ENCODE measurements at places on chromosomes 5 and 9.
A peak's percentile ranks its signal among the peaks of the same experiment; 100 is the strongest.

DNA sequence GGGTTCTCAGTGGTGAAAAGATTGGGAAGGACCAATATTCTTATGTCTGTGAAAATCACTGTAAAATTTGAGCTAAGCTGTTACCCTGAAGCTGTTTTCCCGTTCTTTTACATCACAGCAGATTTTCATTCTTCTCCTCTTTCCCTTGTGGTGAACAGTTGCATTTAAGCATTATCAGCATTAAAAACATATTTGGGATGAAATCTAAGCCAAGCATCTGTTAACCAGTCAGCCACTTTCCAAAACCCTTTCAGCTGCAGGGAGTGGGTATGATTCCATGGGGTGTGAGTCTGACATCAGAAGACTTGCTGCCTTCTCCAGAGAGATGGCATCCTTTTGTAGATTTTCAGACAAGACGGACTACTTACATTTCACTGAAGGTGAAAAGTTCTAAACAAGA is 97.2 kb downstream of the TRIO start:
- no peak for DNase-seq

GRCh38 chr9:1034271-1034670 is 15.9 kb upstream of the DMRT2 start:
- DNase-seq: no peak

DNA sequence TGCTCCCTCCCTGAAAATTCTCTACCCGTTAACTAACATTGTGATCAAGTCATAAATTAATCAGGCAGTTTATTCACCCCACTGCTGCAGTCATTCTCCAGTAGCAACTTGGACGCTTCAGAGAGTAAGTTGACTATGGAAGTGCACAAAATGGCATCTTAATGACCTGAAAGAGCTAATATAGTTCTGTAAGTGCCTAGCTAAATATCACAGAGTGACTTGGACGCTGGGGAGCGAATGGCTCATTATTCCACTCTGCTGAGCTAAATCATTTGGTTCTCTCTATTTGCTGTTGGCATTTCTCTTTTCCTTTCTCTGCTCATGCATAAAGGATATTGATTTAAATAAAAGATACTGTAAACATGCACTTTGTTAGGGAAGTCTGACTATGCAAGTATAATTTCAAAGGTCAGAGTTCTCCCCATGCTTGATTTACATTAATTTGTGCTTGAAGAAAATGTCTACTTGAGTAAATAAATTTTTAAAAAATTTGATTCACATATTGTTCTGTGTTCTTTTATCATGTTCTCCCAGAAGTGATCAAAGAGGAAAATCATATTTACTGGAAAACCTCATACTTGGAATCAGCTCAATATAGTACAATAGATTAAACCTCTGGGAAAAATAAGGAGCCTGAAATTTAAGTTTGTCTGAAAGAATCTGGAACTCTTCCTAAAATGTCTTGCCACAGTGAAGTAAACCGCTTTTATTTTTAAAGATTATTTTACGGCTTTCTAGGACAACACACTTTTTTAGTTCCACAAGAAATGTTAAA is 169.5 kb upstream of the HAPLN1 start:
- DNase-seq: no peak

- no peak for DNase-seq
These were observed 141.4 kb upstream of the PANK3 start for GRCh38 chr5:168720575-168720974.

- DNase-seq: no peak
These were observed 56.7 kb downstream of the SAXO1 start for GRCh38 chr9:18976221-18976708.

DNA sequence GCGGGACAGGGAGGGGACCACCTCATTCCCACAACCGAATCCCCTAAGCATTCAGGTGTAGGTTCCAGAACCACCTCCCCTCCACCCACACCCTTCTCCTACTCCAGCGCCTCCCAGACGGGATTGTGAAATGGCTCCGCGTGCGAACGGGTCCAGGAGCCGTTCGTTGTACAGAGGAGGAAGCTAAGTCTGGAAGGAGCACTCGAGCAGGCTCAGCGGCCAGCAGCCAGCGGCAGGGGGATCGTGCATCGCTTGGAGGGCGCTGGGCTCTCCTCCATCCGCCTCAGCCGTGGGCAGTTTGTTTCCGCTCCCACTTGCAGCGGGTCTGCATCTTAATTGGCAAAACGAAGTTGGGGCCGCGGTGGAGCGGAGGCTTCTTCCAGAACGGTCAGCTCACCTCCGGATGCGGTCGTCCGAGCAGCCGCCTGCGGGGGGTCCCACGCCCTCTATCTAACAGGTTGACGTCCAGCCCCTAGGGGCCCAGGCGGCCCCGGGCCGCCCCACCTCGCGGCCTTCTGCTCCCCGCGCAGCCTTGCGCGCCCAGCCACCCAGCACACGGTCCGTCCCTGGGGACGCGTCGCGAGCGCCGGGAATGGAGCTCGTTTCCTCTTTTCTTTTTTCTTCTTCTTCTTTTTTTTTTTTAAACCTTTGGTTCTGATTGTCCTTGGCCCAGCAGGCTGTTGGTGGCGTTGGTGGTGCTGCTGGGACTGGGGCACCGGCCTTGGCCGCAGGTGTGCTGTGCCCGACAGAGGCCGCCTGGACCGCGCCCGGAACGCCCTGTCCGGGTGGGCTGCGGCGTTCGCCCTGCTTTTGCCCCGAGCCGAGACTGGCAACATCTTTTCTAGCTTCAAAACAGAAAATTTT is 3.9 kb upstream of the BARX1 start:
- no peak for DNase-seq

DNA sequence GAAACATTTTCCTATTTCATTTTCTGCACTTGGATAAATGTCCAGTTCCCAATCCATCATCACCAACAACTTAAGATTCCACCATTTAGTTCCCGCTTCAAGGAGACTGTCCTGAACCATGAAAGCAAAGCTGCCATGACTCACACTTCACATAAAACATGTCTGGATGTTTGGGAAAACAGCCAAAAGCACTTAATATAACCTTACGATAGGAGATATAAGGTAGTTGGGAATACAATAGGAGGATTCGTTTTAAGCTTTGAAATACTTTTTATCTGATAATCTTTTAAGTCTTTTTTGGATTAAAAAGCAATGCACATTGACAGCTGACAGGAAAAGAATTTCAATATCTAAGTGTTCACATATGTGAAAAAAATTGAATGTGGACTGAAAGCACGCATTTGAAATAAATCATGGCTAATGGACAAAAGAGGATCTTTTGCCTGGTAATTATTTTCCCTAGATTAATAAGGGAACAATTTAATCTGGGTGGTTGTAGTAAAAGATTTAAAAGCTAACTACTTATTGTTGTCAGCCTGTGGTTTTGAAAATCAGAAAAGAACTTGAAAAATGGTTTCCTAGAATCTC is 17.3 kb upstream of the TGFBI start:
- no peak for DNase-seq

GRCh38 chr5:154092356-154093141 is 53.8 kb downstream of the MFAP3 start:
- DNase-seq: no peak

GRCh38 chr5:61330341-61330844 is 1.7 kb upstream of the ZSWIM6 start:
- peak; percentile 18 for DNase-seq

GRCh38 chr9:89387197-89387849 is 69.0 kb downstream of the SECISBP2 start:
- no peak for DNase-seq

GRCh38 chr5:56525113-56525512 is 290.2 kb upstream of the MAP3K1 start:
- DNase-seq: no peak

DNA sequence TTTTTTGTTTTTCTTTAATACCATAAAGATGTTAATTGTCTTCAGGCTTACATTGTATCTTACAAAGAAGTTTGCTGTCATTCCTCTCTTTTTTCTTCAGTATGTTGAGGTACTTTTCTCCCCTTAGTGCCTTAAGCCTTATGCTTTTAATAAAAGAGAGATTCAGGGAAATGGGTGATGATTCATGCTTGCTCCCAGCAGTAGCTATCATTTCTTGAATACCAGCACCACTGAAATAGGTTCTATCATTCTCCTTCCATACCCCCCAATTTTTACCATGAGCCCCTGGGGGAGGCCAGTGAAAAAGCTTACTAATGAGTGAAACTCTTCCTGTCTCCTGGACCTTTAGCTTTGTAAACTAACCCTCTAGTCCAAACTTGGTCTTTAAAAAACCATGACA is 165.0 kb downstream of the FBXL7 start:
- no peak for DNase-seq

- DNase-seq: no peak
These were observed 116.8 kb upstream of the CNTLN start for GRCh38 chr9:17017931-17018491.

DNA sequence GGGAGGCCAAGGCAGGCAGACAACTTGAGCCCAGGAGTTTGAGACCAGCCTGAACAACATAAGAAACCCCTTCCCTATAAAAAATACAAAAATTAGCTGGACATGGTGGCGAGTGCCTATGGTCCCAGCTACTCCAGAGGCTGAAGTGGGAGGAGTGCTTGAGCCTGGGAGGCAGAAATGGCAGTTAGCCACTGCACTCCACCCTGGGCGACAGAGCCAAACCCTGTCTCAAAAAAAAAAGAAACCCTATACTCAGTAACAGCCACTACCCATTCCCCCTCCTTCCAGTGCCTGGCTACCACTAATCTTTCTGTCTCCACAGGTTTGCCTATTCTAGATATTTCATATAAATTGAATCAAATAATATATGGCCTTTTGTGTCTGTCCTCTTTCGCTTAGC is 14.3 kb upstream of the SIL1 start:
- DNase-seq: no peak

DNA sequence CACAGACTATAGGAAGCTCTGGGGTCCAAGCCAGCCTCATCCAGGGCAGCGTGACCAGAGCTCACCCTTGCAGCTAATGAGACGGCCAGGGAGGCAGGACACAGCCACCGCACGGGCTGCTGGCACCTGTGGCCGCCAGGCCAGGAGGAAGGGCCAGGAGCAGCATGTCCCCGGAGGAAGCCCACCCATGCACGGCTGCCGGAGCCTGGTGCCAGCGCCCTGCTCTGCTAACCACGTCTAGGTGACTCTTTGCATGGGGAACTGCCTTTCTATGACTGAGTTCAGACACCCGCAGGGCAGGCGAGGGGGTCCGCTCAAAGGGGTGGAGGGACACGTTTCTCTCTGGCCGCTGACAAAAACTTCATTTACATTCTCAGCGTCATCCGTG is 68.5 kb upstream of the SARDH start:
- no peak for DNase-seq

DNA sequence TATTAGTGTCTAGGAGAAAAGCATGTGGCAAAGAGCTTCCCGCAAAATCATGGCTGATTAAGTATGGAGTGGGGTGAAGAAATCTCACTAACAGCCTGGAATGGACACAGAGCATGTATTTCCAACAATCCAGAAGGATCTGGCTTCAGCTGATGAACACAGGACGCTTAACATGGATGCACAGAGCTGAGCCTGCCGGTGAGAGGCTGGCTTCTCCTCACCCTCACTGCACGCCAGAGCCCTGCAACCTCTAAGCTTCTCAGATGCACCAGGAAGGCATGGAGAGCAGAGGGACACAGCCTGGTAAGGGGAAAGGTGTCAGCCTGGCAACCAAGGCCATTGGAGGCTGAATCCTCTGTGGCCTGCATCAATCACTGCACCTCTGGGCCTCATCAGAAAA is 298.5 kb downstream of the TRIM32 start:
- DNase-seq: no peak

GRCh38 chr5:146450002-146450401 is 2.9 kb downstream of the TCERG1 start:
- DNase-seq: no peak

DNA sequence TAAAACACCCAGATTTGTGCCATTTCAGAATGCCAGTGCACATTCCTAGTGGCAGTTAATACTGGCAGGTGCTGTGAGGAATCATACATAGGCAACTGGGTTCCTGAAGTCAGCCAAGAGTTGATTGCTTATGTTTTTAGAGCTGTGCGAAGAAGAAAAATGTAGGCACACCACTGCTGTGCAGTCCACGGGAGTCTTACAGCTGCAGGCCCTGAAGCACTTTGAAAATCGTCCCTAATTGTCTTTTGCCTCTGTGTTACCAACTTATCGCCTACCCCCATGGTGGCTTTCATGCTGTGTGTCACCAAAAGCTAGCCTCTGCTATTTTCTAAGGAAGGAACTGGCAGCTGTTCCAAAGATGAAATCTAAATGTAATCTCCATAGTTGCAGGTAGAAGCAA is 263.9 kb downstream of the ARRDC3 start:
- no peak for DNase-seq

GRCh38 chr9:133582501-133583045 is 26.6 kb downstream of the FAM163B start:
- DNase-seq: no peak

DNA sequence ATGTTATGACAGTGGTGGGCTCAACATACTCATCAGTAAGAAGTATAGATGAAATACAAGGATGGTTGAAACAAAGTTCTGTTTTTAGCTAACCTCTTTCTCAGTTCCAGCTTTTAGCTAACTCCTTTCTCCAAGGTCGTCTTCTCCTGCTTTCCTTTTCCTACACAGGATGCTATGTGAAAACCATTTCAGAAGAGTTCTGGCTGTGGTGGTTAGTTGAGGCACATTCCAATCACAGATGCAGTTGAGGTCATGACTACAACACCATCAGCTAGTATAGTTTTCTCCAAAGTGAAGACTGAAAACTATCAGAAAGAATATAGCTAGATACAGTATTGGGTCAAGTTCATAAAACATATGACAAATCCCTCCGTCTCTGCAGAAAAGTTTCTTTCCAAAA is 477.7 kb upstream of the C9orf72 start:
- DNase-seq: no peak

DNA sequence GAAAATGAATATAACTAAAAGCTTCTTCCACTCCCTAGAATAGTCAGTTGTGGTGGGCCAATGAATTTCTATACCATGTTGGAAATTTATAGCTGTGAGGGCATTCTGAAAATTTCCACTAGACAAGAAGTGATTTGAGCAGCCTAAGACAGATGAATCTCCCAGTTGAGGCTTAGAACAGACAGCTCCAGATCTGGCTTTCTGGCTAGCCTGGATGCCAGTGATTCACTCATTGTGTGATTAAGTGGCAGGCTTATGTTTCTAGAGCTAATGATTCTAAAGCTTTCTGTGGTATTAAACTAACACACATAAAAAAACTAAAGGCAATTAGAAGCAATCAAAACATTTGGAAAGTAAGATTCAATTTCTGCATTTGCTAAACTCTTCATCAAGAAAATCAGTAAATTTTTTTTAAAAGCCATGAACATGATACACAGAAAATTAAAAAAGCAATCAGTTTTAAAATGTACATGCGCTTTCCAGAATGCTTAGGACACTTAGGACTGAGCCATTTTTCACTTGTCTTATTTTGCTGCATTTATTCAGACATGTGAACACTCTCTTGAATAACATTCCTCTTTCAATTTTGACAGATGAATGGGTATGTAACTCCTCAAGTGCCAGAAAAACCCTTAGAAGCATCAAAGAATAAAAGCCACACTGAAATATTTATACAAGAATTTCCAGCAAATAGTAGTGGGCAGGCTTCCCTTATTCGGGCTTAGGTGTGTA is 100.5 kb upstream of the GNAQ start:
- no peak for DNase-seq

DNA sequence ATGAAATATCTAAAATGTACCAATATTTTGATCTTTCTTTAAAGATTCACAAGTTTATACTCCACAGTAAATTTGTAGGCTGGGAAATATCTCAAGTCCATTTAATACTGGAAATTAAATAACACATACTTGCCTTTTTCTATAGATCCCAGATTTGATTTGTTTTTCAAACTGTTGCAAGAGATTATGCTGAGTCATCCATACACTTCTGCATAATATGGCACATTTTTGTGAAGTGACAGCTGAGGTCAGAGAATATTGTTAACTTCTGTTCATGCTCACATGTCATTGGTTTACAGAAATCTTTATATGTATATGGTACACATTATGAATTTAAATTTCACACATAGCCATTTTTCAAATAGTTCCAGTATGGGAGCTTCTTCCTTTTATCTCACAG is 1066.3 kb upstream of the NUDT12 start:
- DNase-seq: no peak
